Thoracic aorta (tissue), 2 donors: ENCODE measurements at places on chromosomes 1 and 21.

GRCh38 chr1:12565094-12565965 is 52.7 kb downstream of the DHRS3 start:
- DNase-seq, result no peak
- H3K27me3 ChIP-seq, result no peaks in the 10 kb centered on the region
- no peak overlapping the region for H3K4me3 ChIP-seq
- H3K4me1 ChIP-seq, result peaks cover 9% of the 10 kb centered on the region
- H3K36me3 ChIP-seq, result peaks cover 24% of the 10 kb centered on the region

DNA sequence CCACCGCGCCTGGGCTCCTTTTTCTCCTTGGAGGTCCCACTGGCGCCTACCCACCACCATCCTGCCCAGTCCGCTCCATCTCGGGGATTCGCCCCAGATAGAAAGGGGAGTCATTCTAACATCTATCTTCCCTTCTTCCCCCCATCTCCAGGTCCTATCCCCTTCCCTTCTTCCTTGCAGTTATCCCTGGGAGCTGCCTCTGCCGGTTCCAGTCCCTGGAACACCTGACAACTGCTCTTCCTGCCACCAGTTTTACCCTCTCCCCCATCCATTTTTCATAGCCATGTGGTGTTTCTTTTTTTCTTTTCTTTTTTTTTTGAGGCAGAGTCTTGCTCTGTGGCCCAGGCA is 12.0 kb upstream of the COL16A1 start:
- no peak for DNase-seq
- no peaks in the 10 kb centered on the region for H3K36me3 ChIP-seq
- peaks cover 17% of the 10 kb centered on the region for H3K4me1 ChIP-seq
- peak overlapping the region; percentile 74 for H3K4me3 ChIP-seq

- no peak for DNase-seq
- no peaks in the 10 kb centered on the region for H3K27me3 ChIP-seq
- no peak overlapping the region for H3K4me3 ChIP-seq
- H3K27ac ChIP-seq, result no peak overlapping the region
- no peaks in the 10 kb centered on the region for H3K36me3 ChIP-seq
These were observed 7.7 kb downstream of the ARHGEF19 start for GRCh38 chr1:16204634-16205333.

- H3K4me3 ChIP-seq, result no peak overlapping the region
- H3K36me3 ChIP-seq, result no peaks in the 10 kb centered on the region
- H3K27me3 ChIP-seq, result no peaks in the 10 kb centered on the region
- H3K4me1 ChIP-seq, result no peaks in the 10 kb centered on the region
- no peak for DNase-seq
These were observed 101.9 kb downstream of the RGS21 start for GRCh38 chr1:192418552-192419285.
